Thoracic aorta (tissue), 2 donors: ENCODE measurements at places on chromosomes 7 and 10. TPM values are rescaled to one million over a fixed set of nuclear protein-coding genes. Genes with fewer than 3 reads are reported as not detected.

SFRP4 gene
- 81.6 TPM for total RNA-seq

TUBGCP2 gene
- total RNA-seq, result 65.5 TPM

ABCB1 gene
- total RNA-seq, result 10.6 TPM

ADAM12 gene
- total RNA-seq, result 2.2 TPM

LRGUK gene
- total RNA-seq, result 0.14 TPM

TEX47 gene
- total RNA-seq, result not detected

RSPH10B2 gene
- total RNA-seq, result not detected
